ENCODE measurements at places on chromosomes 3 and 15.

DNA sequence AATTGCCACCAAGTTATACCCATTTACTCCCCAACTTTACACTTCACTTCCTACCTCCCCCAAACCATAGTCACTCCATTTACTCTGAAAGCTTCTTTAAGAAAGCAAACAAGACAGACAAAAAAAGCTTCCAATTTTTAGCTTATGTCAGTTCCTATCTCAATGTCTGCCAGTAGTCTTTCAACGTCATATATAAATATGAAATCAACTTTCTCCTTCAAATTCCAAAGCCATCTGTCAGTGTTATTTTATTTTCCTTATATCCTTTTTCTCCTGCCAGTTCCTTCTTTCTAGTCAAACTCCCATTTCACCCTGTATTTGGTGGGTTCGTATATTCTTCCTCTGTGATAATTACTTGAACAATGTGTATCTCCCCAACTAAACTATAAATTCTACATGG, 85.8 kb upstream of the CMC1 start:
- no peak for DNase-seq

DNA sequence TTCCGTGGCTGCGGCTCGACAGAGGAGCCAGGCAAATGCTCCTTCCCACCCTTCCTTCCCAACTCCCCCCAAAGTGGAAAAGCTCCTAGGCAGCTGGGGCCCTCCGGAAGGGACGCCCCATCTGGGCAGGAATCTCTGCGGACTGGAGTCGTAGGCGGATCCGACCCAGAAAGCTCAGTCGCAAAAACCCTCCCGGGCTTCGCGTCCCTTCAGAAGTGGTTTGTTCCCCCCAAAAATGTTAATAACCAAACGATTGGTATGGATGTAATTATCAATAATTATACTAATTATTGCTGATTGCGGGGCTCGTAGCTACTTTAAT, 3.8 kb downstream of the RNU6-1 start:
- no peak for DNase-seq

DNA sequence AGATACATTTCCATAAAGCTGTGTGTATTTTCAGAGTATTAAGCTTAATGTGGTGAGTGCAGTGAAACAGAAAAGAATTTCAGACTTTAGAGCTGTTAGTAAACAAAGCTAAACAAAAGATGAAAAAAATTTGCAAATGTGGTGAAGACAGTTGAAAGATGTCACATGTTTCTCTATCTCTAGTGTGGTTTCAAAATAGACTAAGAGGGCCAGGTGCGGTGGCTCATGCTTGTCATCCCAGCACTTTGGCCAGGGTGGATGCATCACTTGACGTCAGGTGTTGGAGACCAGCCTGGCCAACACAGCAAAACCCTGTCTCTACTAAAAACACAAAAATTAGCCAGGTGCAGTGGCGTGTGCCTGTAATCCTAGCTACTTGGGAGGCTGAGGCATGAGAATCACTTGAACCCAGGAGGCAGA, 466.0 kb upstream of the NR2F2 start:
- no peak for DNase-seq

- no peak for DNase-seq
Measured at GRCh38 chr3:43031485-43031884, 52.4 kb downstream of the GASK1A start.

GRCh38 chr3:192880313-192880712, 37.3 kb downstream of the MB21D2 start:
- no peak for DNase-seq

DNA sequence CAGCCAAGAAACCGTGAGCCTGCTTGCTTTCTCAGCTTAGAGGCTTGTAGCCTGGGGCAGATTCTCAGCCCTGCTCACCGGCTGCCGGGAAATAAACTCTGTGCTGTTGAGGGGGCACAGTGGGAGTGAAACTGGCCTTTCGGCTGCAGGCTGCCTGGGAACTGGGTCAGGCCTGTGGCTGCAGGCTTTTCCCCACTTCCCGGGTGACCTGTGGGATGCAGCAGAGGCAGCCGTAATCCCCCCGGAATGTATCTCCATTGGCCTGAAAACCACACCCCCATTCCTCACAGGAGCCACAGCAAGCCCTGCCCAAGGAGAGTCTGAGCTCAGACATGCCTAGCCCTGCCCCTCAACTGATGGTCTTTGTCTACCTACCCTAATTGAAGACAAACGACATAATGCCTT, 110.9 kb downstream of the STXBP5L start:
- no peak for DNase-seq

GRCh38 chr15:44659056-44659455, 4.4 kb downstream of the SPG11 start:
- no peak for DNase-seq

DNA sequence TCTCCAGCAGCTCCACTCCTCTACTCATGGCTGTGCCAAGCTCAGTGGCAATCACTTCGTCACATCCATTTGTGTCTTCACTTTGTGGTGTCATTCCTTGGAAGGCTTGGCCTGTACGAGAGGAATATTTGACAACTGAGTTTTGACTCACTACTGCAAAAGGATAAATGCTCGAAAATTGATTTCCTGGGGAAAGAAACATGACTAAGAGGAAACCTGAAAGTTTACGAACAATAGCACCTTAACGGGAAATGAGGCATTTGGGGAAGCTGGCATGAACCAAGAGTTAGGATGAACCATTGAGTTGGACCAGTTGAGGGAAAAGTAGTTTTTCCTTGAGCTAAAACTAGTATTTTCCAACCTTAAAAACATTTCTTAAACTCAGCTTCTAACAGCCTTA, 74.2 kb upstream of the ABHD17C start:
- no peak for DNase-seq

- no peak for DNase-seq
Measured at GRCh38 chr3:178343433-178344038, 192.7 kb upstream of the KCNMB2 start.

- no peak for DNase-seq
Measured at GRCh38 chr3:126373682-126374601, 16.7 kb upstream of the KLF15 start.

- DNase-seq = no peak
Measured at GRCh38 chr15:35117543-35118265, 32.6 kb upstream of the NANOGP8 start.

DNA sequence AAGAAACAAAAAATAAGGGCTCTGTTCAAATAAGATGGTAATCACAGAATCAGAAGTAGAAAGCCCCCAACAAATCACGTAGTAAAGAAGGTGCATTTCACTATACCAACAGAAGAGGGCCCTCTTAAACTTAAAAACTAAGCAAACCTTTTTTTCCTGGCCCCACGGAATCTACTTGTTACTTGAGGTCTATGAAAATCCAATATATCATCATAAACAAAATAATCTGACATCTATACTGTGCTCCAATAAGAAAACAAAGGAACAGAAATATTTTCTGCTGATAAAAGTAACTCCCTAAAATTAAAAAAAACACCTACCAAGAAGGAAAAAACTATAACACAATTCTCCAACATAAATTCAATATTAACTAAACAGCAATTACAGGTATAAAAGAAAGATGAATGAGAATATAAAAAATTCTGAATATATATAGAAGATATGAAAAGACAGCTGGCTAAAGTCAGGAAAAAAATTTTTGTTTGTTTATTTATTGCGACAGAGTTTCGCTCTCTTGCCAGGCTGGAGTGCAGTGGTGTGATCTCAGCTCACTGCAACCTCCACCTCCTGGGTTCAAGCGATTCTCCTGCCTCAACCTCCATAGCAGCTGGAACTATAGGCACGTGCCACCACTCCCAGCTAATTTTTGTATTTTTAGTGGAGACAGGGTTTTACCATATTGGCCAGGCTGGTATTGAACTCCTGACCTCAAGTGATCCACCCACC, 81.8 kb downstream of the CLASP2 start:
- no peak for DNase-seq

GRCh38 chr3:188720215-188720614, 451.6 kb upstream of the TPRG1 start:
- DNase-seq = no peak

- DNase-seq = no peak
Measured at GRCh38 chr3:25849641-25850385, 59.9 kb downstream of the OXSM start.

DNA sequence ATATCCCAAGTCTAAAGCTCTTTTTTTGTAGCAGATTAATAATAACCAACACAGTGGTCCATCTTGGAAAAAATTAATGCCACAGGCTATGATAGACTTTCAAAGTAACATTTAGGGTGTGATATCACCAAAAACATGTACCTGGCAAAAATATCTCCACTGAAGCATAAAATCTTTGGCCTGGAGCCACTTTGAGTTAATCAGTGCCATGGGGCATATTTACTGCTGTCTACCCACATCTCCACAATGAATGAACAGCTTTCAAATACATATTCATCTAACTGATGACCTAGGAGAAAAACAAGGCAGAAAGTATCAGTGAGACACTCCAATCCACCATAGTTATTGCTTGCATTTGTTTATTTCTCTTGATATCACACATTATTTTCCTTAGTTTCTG, 296.0 kb upstream of the MDFIC2 start:
- DNase-seq = no peak

- DNase-seq = no peak
Measured at GRCh38 chr3:94596887-94597566, 534.2 kb downstream of the NSUN3 start.

DNA sequence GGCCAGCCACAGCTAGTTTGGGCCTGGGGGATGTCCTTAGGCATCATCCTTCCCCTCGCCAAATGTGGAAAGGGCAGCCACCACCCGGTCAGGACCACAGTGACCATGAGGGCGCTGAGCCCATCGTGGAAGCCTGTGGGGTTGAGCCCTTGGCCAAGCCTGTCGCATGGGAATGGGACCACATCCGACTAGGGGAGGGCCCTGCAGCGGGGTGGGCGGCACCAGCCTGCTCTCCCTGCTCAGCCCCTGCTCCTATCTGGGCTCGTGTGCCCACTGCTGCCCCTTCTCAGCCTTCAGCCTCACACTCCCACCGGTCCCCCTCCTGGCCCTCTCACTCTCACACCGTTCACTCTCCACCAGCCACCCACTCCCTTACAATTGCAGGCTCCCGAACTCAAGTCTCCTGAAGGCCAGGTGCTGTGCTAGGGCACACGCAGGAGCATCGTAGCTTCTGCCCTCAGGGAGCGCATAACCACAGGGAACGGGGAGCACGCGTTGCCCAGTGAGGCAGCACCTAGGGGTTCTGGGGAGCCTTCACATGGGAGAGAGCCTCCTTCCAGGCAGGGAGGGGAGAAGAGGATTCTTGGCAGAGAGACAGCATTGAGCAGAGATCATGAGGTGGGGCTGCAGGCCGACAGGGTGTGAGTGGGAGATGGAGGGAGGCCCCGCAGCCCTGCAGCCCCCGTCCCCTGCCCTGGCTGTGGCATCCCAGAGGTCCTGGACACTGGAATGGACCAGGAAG, 26.1 kb downstream of the LOXL1 start:
- no peak for DNase-seq

- no peak for DNase-seq
Measured at GRCh38 chr15:70159713-70160009, 61.9 kb upstream of the TLE3 start.

GRCh38 chr3:46062679-46063078, 35.4 kb upstream of the XCR1 start:
- no peak for DNase-seq

DNA sequence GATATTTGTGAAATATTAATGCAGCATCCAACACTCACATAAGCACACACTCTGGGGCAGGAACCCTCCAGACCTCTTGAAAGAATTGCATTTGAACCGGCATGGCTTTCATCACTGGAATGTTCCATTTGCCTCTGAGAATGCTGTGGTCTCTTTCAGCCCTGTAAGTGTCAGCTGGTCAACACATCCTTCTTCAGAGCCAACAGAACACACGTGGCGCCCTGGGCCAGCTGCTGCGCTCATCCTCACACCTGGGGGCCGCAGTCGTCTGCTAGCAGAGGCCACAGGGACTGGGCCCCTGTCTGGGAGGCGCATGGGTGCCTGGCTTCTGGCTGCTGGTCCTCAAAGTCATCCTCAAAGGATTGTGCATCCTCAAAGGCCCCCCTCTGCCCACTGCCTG, 71.4 kb upstream of the HERC1 start:
- no peak for DNase-seq

- peak; percentile 35 for DNase-seq
Measured at GRCh38 chr15:74541494-74542165, 610 bp downstream of the ARID3B start.

DNA sequence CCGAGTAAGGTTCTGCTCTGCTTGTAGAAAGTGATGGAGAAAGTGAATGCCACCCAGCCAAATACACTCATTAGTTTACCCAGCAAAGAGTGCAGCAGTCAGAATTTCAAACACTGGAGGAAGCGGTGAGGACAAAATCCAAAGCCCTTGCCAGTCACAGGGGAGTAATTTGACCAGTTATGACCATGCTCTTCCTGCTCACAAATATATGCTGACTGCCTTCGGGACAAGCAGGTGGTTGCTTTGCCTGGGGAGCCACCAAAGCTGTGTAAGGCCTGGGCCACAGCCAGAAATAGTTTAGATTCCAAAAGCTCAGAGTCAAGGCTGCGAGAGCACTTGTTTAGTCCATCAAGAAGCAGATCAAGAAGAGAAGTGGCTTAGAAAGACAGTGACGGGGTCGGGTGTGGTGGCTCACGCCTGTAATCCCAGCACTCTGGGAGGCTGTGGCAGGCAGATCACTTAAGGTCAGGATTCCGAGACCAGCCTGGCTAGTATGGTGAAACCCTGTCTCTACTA, 51.0 kb upstream of the ATP13A3 start:
- DNase-seq = no peak

DNA sequence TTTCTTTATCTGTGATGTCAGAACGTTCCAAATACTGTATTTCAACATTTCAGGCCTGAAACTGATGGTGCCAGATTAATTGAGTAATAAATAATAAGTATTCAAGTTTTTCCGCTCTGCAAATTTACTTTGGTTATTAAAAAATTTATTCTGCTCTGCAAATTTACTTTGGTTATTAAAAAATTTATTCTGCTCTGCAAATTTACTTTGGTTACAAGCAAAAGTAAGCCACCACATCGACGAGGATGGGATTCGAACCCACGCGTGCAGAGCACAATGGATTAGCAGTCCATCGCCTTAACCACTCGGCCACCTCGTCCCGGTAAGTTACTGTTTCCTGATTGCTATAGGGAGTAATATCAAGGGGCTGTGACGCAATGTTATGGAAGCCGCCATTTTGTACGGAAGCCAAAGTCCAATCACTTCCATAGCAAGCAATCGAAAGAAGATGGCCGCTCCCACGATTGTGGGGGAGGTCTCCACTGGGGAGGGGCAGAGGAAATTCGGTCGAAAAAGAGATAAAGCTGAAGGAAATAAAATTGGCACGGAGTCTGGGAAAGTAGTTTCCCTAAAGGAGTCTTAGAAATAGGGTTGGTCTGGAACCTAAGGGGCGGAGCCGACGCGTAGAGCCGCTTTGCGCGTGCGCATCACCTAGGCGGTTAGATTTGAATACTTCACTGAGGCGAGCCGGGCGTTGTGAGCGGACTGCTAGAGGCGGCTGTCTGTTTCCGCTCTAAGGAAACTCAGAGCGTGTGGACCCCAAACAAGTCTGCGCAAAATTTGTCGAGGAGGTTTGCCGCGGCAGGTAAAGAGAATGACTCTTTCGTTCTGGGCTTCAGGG, at the start of gene KNL1:
Gene KNL1 (plus strand): TSS at position 662 of the 841 bp plus-strand sequence. CDS start 8,683 bp downstream, outside the sequence.
- peak; percentile 88 for DNase-seq

GRCh38 chr15:56957812-56958406, 39.5 kb downstream of the TCF12 start:
- no peak for DNase-seq
